Retinal pigment epithelial cell (primary cell): ENCODE measurements at places on chromosomes 4 and X.
A peak's percentile ranks its signal among the peaks of the same experiment; 100 is the strongest.

GRCh38 chr4:150976478-150977118 lies 38.5 kb downstream of the LRBA start:
- no peak for DNase-seq

DNA sequence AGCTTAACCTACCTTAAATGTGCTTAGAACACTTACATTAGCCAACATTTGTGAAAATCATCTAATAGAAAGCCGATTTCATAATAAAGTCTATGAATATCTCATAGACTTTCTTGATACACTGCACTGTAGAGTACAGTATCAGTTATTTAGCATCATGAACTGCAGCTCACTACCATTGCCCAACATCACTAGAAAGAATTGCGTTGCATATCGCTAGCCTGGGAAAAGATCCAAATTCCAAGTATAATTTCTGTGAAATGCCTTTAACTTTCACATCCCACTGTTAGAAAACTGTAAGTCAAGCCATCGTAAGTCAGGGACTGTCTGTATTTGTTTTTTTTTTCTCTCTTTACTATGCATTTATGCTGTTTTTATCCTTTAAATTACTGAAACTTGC lies 918.6 kb upstream of the PABPC4L start:
- no peak for DNase-seq

DNA sequence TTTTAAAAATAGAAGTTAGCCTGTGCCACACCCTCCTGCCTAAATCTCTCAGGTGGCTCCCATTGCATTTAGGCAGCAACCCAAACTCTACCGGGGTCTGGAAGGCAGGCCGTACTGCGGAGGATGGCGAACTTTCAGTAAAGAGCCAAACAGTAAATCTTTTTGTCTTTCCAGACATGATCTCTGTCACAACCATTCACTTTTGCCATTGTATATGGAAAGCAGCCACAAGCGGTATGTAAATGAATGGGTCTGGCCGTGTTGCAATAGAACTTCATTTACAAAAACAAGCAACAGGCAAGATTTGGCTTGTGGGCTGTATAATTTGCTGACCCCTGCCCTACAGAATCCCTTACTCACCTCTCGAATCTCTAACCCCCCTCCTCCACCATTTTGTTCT lies 3.3 kb downstream of the RADX start:
- no peak for DNase-seq

- peak; percentile 79 for DNase-seq
Measured at GRCh38 chrX:46444011-46444410, 101.2 kb downstream of the ZNF674 start.

- DNase-seq = no peak
Measured at GRCh38 chrX:9997524-9997923, 30.4 kb downstream of the CLDN34 start.

DNA sequence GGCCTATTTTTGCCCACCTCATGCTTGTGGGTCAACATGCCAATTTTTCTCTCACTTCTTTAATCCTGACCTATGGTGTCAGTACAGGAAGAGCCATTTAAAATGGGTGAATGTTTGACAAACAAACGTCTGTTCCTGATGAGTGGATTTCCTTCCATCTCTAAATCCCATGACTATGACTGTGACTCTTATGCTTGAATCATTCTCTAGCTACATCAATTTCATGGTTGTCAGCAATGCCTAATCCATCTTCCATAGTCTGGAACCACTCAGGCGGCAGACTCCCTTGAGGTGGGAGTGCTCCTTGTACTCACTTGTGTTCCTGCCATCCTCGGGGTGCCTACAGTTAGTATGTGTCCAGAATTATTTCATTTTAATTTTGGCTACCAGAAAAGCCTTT lies 194.9 kb upstream of the RPS6KA3 start:
- DNase-seq = peak; percentile 55
